GM03348 (cell line): ENCODE measurements at places on chromosomes 1 and 21.

DNA sequence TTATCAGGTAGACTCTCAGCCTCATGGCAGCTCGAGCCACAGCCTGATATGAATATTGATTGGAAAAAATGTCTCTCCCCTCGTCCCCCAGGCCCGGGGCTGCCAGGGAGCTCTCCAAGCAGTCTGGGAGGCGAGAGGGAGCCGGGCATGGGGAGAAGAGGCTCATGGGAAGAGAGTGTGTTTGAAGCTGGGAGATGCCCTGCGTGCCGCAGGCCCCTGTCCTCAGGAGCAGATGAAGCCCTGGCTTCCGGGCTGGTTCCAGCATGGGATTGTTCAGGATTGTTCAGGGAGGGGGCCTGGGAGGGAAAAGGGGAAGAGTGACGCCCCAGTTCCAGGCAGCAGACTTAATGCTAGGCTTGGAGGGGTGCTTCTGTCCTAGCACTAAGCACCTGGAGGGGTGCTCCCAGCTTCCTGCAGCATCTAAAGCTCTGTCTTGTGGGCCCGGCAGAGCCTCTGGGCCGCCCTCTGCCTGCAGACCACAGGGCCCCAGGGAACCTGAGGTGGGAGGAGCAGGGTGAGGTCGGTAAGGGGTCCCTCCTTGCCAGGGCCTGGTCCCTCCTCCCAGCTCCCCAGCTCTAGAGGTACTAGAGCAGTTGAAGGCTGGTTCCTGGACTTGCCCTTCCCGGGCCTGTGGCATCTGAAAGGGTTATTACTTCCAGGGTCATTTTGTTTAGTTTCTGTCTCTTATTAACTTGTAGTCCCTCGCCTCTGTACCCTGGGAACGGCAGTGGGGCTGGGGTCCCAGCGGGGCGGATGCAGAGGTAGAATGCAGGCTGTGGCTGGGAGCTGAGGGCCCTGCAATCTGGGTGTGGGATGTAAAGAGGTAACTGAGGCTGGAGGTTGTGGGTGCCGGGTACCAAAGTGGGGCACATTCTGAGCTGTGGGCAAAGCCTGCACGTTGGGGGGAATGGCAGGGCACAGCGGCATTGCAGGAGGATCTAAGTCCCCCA is 334.8 kb upstream of the VAMP3 start:
- no peak for DNase-seq

DNA sequence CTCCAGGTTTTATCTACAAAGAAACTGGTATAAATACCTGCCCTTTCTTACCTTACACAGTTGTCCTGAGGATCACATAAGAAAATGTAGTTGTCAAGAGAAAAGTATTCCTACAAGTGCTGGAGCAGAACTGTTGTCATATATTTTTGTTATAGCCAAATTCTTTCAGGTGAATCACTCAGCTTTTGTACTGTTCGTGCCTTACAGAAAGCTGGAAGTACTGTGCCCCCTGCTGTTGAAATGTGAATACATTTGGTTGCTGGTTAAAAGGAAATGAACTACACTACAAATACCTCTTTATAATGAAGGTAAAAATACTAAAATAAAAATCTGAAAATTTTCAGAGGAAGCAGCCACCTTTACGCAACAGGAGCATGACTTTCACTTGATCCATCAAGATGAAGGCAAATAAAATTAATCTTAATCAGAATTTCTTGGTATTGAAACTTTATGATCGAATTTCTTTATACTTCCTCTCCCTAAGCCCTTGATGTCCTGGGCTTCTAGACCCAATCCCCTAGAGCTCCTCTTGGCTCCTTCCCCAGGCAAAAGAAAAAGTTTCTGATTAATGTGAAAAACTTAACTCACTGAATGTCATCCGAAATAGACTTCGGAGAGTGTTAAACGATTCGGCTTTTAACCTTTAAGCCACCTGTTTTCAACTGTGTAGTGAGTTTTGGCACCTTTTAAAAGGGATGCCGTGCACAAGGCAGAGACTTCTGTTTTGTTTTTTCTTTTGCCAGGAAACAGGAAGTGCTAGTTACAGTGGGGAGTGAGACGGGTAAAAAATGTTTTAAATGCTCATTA is 12.5 kb downstream of the CHML start:
- peak; percentile 48 for DNase-seq

DNA sequence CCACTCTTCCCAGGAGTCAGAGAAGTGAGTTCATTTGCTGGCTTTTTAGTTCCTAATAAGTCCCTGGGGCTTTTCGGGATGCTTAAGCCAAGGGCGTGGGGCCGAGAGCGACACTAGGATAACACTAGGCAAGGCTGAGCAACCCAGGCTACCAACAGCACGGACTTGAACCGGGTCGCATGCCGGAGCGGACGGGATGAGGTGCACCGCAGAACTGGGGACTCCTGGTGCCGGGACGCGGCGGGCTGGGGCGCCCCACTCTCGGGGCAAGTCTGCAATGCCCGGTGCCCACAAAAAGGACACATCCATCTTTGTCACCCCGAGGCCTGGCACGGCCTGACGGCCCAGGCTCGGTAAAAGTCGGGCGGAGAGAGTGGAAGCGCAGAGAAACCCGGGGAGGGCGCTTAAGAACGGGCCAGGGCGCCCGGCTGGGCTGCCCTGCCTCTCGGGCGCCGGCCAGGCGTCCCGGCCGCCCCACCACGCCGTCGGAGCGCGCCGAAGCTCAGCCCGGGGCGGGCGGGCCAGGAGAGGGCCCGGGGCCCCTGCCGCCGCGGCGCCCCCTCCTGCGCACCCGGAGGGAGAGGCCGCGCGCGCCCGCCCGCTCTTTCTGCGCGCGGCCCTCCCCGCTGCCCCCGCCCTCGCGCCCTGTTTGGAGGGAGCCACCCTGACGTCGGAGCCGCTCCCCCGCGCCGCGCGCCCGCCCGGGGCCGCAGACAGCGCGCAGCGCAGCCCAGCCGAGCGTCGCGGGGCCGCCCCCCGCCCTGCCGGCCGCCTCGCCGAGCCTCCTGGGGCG is at the start of gene NBL1:
Gene NBL1, plus strand, starts transcription at position 710 of the 793 bp plus-strand sequence. CDS start 10,720 bp downstream, outside the sequence.
- peak; percentile 93 for DNase-seq

GRCh38 chr1:110060034-110060661 is 10.3 kb downstream of the ALX3 start:
- peak; percentile 62 for DNase-seq

DNA sequence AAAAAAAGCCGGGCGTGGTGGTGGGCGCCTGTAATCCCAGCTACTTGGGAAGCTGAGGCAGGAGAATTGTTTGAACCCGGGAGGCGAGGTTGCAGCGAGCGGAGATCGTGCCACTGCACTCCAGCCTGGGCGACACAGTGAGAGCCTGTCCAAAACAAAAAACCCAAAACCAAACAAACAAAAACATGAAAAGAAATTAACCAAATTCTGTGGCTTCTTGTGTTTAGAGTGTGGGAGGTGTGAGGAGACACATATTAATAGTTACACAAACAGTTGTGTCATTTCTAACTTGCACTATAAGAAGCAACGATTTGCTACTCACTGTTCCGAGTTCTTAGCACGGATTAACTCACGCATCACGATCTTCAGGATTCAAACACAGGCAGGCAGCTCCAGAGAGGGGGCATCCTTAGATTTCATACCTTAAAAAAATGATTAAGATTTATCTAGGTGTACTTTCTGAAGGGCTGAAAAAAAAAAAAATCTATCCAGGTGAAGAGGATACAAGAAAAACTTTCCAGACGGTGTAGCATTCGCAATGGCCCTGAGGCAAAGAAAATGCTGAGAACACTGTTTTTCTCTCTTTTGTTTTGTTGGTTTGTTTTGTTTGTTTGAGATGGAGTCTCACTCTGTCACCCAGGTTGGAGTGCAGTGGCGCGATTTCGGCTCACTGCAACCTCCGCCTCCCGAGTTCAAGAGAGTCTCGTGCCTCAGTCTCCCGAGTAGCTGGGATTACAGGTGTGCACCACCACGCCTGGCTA is 713 bp upstream of the HMGCL start:
- DNase-seq, result no peak

GRCh38 chr1:53078333-53079101 is 16.5 kb downstream of the PODN start:
- no peak for DNase-seq

GRCh38 chr1:206583707-206584648 is 28.3 kb downstream of the EIF2D start:
- DNase-seq, result peak; percentile 90

- peak; percentile 46 for DNase-seq
These were observed 25.3 kb downstream of the SLC30A7 start for GRCh38 chr1:100921110-100921706.

DNA sequence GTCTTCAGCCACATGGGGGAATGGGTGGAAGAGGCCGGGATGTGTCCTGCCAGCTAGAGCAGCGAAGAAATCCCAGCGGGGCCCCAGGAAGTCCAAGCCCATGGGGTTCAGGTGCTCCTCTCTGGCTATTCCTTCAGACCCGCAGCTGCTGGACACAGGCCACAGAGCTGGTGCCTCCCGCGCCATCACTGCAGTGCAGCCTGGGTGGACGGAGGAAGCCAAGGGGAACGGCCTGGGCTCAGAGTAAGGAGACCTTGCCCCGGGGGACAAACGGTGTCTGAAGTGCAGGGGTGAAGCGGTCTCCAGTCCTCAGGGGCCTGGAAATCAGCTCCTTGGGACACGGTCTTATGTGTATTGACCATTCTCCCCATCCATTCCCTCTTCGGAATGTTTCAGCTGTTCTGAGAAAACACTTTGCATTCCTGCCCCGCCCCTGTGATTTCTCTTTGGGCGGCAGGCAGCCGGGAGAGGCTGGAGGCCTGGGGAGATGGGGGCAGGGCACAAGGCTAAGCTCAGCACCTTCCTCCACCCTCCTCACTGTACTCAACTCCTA is 18.4 kb downstream of the MTHFR start:
- peak; percentile 90 for DNase-seq

- DNase-seq, result no peak
These were observed 83.5 kb downstream of the NPHP4 start for GRCh38 chr1:5908461-5909375.

- DNase-seq, result no peak
These were observed 14.3 kb upstream of the BLACAT1 start for GRCh38 chr1:205470131-205470530.

DNA sequence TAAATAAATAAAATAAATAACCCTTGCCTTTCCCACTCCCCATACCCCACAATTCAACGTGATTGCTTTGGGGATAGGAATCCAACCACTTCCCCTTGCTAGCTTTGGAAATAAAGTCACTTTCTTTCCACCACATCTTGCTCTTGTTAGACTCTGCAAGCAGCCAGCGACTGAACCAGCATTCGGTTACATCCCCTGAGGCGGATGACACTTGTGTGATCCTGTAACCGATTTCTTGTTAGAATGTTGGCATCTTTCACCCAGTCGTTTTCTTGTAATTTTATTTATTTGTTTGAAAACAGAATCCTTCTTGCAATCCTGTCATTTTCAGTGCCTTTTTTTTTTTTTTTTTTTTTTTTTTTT is 1.6 kb upstream of the IFNGR2 start:
- peak; percentile 33 for DNase-seq

DNA sequence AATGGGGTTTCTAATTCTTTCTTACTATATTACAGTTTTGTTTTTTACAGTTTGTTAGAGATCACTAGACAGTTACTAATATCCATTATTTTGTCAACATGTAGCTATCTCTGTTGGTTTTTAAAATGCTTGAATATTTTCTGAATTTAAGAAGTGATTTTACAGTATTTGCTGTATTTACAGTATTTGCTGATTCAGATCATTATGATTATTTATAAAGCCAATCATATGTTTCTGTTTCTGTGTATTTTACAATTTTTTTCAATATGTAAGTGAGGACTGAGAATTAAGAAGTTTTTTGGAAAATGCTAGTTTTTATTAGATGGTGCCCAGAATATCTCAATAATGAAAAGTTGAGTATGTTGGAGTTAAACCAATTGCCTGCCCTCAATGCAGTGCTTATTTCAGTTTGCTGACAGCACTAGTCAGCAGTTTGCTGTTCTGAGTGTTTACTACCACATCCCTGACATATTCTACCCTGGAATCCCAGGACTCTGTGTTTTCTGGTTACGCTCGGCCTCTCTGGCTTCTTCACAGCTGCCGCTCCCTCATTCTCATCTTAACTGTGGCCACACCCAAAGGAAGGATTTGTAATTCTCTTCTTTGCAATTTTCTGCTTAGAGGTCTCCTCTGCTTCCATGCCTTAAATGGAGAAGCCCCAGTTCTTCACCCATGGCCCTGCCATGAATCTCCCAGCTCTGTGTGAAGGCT is 68.0 kb upstream of the BACH1 start:
- DNase-seq, result peak; percentile 27

DNA sequence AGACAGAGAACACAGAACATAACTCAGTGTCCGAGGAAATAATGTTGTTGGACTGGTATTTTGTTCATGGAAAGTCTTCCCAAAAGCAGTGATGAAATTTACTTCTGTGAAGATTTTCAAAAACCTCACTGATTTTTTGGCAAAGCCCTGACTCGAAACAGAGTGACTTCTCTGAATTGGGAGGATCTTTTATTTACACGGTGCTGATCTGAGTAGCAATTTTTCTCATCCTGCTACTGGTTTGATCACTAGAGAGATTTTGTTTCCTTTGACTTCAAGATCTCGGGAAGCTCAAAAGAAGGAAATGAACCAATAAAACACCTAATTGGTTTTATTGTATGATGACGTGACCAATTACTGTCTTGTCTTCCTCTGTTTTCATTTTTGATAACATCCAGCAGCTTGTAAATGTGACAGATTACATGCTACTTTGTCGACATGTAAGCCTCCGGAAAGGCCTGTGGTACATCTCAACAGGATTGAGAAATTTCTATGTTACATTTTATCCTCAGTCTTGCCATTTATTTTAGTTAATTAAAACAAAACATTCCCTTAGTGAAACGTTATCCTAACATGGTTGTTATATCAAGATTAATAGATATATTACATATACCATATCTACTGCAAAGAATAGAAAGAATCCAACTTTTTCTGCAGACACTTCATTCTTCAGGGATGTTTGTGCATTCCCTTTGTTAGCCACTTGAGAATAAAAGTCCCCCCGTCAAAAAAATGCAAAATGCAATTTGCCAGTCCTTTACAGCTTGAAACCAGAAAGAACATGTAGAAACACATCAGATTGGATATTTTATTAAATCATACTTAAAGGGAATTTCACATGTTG is 42.8 kb upstream of the IFI44L start:
- peak; percentile 12 for DNase-seq

GRCh38 chr1:212139526-212140135 is 104.1 kb downstream of the DTL start:
- no peak for DNase-seq

DNA sequence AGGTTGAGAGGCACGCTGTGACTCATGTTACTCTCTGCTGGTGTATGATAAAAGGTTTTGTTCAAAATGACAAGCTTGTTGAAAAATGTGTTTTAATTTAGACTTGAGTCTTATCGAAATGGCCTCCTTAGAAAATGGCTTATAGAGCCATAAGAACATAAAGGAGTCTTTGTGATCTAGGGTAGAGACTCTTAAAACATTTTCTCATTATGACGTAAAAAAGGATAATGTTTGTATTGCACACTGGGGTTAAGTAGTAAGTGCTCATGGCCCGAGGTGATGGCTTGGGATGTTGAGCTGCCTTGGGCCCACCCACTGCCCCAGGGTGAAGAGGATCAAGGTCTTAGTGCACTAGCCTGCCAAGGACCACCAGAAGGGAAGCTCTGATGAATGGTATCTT is 117.4 kb downstream of the DISC1 start:
- no peak for DNase-seq

- peak; percentile 52 for DNase-seq
These were observed 32.9 kb downstream of the PBX1 start for GRCh38 chr1:164591858-164592257.
